ENCODE measurements at places on chromosomes 12 and 14.

- no peak for DNase-seq
These were observed 58.8 kb downstream of the AEBP2 start for GRCh38 chr12:19498099-19498498.

- no peak for DNase-seq
These were observed at the start of gene PIK3C2G for GRCh38 chr12:18261273-18261672. Gene PIK3C2G, plus strand, starts transcription at chr12:18261518. Its CDS starts 20,564 bp downstream, at chr12:18282082.

DNA sequence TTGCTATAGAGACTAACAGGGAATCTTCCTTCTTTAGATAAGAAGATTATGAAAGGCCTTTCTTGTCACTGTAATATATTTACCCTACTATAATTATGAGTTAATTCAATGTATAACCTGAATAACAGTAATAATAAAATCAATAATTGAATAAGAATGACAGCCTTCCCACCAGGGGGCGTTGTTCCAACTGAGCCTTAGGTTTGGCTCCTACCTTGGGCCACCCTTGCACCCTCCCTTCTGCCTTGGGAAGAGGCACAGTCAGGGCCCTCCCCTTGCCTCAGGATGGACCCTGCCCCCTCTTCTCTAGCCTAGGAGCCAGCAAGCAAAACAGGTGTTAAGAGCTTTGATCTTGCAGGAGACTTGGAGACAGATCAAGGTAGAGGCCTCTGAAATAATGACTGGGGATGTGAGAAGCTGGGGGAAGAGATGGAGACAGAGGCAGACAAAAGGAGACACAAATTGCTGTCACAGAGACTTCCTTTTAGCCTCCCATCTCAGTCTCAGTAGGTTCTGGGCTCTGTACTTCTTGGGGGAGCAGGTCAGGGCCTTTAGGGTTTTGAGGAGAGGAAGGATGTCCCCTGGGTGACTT lies 40.1 kb upstream of the CISTR start:
- peak; percentile 28 for DNase-seq

GRCh38 chr12:130992448-130992847 lies 38.7 kb downstream of the ADGRD1 start:
- DNase-seq: no peak

- DNase-seq: no peak
These were observed 147.1 kb downstream of the FOXA1 start for GRCh38 chr14:37447883-37448391.

DNA sequence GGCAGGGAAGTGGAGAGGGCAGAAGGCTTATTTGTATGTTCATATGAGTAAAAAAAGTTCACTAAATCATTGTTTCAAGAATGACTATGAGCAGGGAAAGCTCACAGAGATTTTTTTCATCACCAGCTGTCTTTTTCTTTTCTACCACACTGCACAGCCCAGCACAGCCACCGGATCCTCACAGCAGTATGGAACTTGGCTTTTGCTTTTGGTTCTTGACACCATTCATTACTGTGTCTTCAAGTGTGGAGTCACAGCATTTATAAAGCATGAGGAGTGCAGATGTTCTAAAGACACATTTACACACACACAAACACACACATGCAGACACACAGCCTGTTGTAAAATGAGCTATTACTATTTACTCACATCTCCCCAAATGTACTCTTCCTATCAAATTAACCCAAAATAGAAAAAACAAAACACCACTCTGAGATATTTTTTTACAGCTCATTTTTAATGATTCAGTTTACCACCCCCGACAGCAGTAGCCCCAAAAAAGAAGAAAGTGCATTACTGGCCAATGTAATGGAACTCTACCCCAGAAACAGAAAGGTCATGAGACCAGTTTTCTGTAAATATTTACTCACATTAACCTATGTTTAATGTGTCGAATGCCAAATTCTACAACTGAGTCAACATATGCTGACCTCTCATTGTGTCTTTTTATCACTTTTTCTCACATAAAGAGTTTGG lies 60.5 kb downstream of the BTG1 start:
- no peak for DNase-seq

DNA sequence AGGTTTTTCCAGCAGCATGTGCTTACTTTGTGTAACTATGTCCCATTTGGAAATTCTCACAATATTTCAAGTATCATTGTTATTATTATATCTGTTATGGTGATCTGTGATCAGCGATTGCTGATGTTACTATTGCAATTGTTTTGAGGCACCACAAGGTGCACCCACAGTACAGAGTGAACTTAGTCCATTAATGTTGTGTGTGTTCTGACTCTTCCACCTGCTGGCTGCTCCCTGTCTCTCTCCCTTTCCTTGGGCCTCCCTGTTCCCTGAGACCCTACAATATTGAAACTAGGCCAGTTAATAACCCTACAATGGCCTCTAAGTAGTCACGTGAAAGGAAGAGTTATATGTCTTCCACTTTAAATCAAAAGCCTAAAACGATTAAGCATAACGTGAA lies 153.9 kb downstream of the PIK3C2G start:
- DNase-seq: no peak

DNA sequence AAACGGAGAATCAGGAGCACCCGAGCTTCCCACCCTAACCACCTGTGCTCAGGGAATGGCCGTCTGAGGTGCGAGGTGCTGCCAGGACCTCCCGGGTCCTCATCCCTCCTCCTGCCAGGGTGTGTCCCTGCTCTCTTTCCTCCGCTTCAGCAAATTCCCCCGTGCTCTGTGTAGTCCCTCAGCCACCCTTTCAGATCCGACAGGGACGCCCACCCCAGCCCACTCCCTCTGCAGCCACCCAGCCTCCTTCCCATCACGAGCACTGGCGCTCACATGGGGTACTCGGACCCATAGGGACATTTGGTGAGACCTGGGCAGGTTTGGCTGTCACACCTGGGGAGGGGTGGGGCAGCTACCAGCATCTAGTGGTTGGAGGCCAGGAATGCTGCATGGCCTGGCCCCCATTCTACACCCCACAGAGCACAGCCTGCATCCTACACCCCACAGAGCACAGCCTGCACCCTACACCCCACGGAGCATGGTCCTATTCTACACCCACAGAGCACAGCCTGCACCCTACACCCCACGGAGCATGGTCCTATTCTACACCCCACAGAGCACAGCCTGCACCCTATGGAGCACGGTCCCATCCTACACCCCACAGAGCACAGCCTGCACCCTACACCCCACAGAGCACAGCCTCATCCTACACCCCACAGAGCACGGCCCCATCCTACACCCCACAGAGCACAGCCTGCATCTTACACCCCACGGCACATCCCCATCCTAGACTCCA lies 12.7 kb downstream of the GALNT9 start:
- no peak for DNase-seq

DNA sequence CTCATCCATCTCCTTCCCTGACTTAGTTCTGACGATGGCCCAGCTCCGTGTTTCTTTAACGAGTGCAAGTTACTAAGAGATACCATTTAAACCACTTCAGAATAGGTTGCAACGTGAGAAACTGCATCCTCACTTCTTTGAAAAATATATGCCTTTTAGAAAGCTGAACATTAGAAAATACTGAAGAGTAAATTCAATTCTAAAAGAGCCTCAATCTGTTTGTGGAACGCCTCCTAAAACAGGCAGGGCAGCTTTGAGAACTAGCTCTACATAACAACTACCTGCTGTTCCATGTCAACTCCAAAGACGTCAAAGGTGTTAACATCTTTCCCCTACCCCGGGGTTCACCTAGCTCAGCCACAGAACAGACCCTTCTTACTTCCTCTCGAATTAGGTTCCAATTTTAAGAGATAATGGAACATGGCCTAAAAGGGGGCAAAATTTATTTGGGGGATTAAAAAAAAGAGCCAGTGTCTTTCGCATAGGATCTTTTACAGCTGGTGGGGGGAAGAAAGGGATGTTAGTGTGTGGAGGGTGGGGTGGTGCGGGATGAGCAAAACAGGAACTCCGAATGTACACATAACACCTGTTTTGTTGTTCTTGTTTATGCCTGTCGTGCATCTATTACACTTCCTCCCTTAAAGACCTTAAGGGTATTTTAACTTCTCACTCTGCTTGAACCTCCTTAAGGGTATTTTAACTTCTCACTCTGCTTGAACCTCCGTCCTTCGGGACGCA lies 3.3 kb downstream of the BHLHE41 start:
- no peak for DNase-seq

DNA sequence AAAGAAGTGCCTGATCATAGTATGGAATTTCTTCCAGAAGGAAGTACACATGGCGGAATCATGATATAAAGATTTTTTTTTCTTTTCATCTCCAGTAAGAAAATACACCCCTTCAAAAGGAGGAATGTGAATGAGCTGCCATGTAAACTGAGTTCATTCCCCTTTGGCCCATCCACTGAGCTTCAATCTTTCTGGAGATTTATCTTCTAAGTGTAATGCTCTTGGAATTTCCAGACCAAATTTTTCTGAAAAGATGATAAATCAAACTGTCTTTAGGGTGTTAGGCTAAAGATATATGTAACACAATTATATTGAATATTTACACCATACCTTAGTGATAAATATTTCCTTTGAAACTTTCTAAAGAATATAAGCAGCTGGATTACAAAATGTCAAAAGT lies 5.2 kb downstream of the DCN start:
- no peak for DNase-seq

DNA sequence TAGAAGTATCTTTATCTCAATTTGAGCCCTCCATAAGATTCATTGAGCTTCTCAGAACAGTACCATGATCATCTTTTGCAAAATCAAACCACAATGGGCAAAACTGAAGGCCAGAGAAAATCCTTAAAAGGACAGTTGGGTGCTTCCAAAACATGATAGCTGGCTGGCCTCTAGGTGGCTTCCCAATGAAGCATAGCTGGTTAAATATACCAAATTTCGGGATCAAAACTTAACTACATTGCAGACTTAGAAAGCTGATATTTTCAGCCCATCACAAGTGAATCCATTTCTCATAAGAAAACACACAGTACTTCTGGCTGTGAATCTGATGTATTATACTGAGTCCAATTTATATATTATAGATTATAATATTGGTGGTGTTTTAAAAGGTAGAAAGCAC lies 15.3 kb upstream of the PIK3C2G start:
- no peak for DNase-seq

GRCh38 chr12:28770322-28770721 lies 378.8 kb upstream of the FAR2 start:
- DNase-seq: peak; percentile 22

GRCh38 chr14:36519431-36520321 lies at the start of gene NKX2-1:
Gene NKX2-1, minus strand, starts transcription at chr14:36520232. Its CDS starts 103 bp downstream, at chr14:36520129.
- DNase-seq: no peak

- no peak for DNase-seq
These were observed 1415.2 kb downstream of the AACS start for GRCh38 chr12:126480451-126480850.

DNA sequence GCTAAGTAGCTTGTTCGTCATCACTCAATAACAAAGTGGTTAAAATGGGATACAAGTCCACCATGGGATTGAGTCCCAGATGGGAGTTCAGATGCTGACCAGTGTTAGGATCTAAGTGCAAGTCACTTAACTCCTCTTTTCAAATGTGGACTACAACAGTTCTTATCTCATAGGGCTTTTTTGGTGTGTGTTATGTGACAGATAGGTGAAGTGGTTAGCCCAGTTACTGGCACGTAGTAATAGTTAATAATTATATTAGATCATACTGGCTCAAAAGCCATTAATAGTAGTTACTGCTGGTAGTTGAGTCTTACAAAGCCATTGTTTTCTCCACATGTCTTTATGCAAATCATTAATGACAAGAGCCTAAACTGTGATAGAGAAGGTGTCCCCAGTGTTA lies 73.2 kb downstream of the RCOR1 start:
- no peak for DNase-seq

DNA sequence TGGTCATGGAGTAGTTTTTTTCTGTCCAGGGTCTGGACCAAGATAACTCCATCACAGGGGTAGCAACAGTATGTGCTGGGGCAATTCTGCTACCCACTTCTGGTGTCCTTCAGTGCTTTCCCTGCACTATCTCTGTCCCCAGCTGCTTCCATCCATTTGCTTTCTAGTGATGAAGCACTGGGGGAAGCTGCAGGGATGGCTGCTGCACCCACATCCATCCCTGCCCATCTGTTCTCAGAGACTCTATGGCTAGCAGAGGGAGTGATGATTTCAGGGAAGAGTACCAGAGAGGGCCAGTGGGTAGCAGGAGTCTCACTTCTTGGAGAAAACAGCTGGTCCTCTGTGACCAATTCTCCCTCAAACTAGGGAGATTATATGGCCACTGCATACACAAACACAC lies 44.1 kb downstream of the ETV6 start:
- no peak for DNase-seq

DNA sequence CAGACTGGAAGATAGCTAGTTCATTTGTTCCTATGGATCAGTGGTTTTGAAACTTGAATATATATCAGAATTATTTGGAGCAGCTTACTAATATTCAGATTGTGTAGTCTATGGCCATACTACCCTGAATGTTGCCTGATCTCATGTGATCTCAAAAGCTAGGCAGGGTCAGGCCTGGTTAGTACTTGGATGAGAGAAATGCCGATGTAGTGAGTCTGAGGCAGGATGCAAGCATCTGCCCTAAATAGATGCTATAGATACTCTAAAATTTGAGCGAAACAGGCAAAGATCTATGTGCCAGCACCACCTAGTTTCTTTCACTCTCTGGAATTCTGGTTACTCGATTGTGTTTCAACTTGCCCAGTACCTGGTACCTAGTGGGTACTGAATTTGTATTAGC lies 40.9 kb downstream of the FRMD6 start:
- no peak for DNase-seq

GRCh38 chr14:84217066-84217465 lies 1312.9 kb upstream of the FLRT2 start:
- no peak for DNase-seq

- peak; percentile 20 for DNase-seq
These were observed 86.4 kb downstream of the ACACB start for GRCh38 chr12:109202770-109203169.

DNA sequence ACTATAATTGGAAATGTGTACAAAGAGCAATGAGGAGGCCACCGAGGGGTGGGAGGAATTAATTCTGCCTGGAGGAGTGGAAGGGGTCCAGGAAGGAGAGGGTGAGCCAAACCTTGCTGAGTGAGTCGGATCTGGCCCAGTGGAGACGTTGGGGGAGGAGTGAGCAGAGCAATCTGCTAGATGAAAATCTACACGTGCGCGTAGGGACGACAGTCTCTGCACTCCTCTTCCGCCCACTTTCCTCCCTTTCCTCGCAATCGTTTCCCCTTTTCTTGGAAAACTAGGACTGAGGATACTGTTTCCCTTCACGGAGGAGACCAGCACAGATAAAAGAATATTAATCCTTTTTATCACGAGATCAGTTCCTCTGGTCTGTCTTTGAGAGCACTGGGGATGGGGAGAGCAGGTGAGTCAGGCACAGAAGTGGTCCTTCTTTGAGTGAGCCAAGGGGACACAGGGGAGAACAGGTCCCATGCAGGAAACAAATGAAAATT lies 2.9 kb upstream of the NAB2 start:
- peak; percentile 83 for DNase-seq

Measured in fibroblast of mammary gland (primary cell).